ENCODE measurements at places on chromosomes 12 and 14.
A peak's percentile ranks its signal among the peaks of the same experiment; 100 is the strongest.

- DNase-seq = peak; percentile 86
Measured at GRCh38 chr12:6688543-6688998, 604 bp downstream of the ZNF384 start.

GRCh38 chr12:108804271-108804953, 53.0 kb downstream of the SSH1 start:
- no peak for DNase-seq

DNA sequence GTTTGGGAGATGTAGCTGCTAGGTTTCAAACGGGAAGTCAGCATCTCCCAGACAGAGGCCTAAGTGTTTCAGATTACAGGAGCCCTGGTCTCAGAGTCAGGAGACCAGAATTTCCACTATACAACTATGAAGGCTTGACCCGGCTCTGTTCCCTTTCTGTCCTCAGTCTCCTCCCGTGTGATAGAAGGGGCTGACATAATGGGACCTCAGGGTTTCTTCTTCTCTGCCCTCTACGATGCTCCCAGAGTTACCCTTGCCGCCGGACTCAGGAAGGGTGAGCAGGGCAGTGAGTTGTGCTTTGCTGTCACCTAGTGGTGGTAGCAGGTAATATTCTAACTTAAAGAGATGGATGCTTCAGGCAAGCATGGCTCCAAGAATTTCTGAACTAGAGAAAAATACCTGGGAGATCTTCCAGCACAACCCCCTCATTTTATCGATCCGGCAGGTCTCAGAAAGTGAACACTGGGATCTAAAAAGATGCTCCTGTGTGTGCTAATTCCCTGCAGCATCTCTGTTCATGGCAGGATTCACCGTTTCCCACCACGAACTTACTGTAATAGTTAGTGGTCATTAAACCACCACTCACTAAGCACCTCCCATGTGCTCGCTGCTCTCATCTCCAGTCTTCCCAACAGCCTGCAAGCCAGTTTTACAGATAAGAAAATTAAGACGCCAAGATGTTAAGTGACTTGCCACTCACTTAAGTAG, 84.4 kb downstream of the VWF start:
- DNase-seq = peak; percentile 34

- DNase-seq = no peak
Measured at GRCh38 chr14:74702293-74702692, 10.6 kb downstream of the AREL1 start.

DNA sequence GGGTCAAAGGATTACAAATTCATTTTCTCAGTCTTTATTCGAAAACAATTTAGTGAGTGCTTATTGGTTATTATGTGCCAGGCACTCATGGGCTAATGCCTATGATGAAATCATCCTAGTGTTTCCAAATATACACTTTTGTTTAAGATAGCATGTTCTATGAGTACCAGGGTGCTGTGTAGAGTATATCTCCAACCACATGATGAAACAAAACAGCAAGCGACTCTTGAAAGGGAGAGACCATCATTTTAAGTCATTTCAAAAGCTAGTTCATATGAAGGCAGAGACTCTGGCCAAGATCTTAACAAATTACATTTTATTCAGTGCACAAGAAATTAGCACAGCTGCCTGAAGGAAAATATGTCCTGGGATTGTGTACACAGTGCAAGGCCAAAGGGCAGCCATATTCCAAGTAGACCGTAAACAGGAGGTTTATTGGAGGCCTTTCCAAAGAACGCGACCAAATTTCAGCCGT, 204.2 kb downstream of the EFCAB11 start:
- no peak for DNase-seq

- no peak for DNase-seq
Measured at GRCh38 chr12:65510007-65510406, 231.5 kb downstream of the MSRB3 start.

- DNase-seq = no peak
Measured at GRCh38 chr14:36241183-36241582, 64.7 kb upstream of the PTCSC3 start.

- no peak for DNase-seq
Measured at GRCh38 chr14:104317975-104318557, 179.7 kb downstream of the KIF26A start.

- DNase-seq = no peak
Measured at GRCh38 chr12:13205809-13206559, 9.5 kb downstream of the EMP1 start.

- no peak for DNase-seq
Measured at GRCh38 chr12:76820888-76821482, 57.1 kb downstream of the ZDHHC17 start.

- DNase-seq = no peak
Measured at GRCh38 chr14:36256126-36256801, 64.2 kb downstream of the MBIP start.

DNA sequence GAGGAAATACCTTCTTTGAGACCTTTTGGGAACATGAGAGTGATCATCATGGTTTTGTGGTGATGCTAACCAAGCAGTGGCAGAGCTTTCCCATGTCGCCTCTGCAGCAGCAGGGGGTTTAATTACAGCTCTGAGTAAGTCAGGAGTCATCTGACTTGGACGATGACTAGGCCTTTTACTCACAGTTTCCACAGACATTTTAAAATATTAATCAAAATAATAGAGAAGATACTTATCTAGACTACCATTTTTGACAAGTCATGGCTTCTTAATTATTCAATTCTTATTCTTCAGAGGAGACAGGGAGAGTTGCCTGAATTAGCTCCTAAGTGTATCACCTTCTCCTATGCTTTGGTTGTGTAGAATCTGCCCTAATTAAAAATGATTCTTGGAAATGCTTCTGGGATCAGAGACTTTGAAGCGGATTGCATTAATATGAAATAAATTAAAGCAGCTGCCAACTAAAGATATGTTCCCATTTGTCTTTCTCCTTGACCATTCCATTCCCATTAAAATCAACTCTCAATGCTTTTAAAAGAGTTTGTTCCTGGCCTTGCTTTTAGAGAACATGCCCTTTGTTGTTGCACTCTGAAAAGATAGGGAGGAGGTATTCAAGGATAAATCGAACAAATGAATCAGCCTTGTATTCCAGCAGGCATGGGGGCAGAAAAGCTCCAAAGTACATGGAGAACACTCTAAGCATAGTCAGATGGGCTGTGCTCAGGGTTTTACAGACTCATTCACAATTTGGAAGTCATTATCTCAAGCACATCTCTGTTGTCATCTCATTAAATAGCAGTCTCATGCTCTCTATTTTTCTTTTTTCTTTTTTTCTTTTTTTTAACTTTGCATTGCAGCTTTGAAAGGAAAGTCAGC, 7.7 kb upstream of the IFNG-AS1 start:
- no peak for DNase-seq

DNA sequence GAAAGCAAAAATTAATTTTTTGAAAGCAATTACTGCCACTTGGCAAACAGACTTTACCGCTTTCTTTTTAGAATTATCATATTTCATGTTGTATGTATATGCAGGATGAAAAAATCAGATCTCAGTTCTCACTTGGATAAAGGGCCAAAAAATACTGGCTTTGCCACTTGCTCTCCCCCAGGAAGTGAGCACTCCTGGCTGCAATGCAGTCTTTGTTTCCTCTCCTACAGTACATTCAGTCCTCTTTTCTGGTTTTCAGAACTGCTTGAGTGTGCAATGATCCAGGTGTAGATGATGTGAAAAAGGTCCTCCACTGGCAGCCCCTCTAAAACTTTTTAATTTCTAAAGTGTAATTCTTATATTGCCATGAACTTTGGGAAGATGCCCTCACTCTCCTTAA, 183.4 kb downstream of the SLC25A21 start:
- DNase-seq = no peak

DNA sequence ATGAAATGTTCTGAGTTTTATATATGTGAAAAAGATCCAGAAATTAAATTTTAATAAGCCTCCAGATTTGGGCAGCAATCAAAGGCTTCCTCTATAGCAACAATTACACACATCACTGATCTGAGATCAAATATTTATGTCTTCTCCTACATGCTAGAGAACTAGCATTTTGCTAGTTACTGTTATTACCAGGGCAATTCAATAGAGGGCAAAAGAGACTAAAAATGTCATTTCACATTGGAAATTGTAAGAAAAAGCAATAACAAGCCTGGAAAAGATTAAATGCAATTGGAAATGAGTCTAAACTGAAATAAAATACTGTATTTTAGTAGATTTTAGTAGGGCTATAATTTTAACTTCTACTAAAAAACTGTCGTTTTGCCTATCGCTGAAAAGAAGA, 32.6 kb upstream of the ANO6 start:
- DNase-seq = no peak

DNA sequence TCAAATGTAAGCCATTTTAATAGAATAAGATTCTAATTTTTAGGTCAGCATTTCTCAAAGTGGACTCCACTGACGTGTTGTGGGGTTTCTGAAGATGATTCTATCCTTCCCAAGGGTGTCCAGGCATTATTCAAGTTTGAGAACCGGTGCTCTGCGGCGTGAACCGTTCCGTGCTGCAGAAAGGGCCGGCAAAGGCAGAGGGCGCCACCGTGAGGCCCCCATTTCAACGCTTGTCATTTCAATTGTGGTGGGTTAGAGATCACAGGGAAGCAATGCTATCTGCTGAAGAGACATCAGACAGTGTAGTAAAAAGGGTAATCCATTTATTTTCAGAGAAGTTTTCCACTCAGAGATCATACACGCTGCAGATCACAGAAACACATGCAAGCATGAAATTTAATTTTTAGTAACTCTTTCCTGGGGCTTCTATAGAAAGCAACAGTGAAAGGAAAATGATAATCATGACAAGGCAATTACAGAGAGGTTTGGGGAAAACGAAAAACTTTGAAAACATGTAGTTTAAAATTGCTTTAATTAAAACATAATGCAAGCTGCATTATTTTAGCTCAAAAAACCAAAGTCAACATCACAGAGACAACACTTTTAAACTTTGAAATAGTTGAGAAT, 201.7 kb downstream of the EXOC5 start:
- peak; percentile 13 for DNase-seq

DNA sequence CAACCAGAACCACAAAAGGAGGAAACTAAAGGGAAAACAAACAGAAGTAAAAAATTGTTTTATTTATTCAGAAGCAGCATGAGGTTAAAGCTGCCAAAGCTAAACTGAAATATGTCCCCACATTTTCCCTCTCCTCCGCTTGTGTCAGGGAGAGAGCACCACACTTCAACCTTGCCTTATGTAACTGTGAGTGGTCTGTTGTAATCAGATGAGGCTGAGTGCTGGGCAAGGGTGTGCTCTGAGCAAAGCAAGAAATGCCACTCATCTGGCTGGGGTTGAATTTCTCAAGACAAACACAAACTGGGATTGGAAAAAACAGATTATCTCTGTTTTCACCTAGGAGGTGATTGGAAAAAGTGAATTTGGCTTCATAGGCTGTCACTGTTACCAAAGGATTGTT, 12.2 kb downstream of the CAPZA3 start:
- no peak for DNase-seq

DNA sequence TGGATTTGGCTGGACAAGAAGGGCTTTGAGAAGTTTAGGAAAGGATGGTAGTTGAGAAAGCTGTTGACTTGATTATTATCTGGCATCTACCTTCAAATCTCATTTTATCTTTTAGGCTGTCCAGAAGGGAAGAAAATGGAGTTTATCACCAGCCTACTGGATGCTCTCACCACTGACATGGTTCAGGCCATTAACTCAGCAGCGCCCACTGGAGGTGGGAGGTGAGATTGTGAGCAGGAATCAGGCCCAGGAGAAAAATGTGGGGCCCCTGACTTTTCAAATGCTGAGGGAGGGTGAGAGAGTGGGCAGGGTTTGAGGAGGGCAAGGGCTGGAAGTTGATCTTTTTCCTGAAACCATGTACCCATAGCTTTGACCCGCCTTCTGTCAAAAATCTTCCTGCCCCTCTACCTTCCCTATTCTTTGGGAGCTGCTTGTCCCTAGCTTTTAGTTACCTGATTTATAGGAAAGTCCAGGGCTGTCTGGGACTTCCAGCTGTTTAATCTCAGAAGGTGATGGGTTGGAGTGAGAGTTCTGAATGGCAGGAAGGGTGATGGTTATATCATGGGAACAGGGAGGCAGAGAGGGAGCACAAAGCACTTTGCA, 134.2 kb downstream of the SMOC1 start:
- DNase-seq = no peak

- DNase-seq = no peak
Measured at GRCh38 chr14:32494609-32495434, 165.7 kb downstream of the AKAP6 start.

DNA sequence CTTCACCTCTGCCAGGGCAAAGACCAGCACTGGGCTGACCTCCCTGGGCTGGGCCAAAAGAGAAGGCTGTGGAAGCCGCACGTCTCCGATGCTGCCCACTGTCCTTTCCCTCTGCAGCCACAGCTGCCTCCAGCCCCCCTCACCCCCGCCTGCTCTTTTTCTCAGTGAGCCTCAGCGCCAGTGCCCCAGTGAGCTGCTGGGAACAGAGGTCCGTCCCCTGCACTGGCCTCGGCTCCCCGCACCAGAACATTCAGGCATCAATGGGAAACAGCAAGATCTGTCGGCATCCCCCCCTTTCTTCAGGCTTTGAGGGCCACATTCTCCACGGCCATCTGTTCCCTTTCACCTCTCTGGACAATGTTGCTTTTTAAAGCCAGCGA, 398.1 kb downstream of the ZFP36L1 start:
- DNase-seq = no peak

All from anterior cingulate cortex (tissue), 58 donors.